Activated CD4-positive, alpha-beta memory T cell treated with anti-CD3 and anti-CD28 coated beads for 36 hours (primary cell): ENCODE measurements at places on chromosomes 1 and 21. TPM values are rescaled to one million over a fixed set of nuclear protein-coding genes. Genes with fewer than 3 reads are reported as not detected.

PPIAL4G gene
- 0.12 TPM for total RNA-seq

PDE9A gene
- 8.6 TPM for total RNA-seq

C21orf91 gene
- total RNA-seq = 24.1 TPM

SH2D1B gene
- total RNA-seq = not detected

TMEM201 gene
- 14.0 TPM for total RNA-seq

KMO gene
- not detected for total RNA-seq

CNIH3 gene
- 1.00 TPM for total RNA-seq

SYNJ1 gene
- 14.2 TPM for total RNA-seq

COL24A1 gene
- not detected for total RNA-seq

OR2T33 gene
- total RNA-seq = not detected

ATP1A4 gene
- total RNA-seq = not detected

SLC9C2 gene
- total RNA-seq = not detected

TAS1R3 gene
- 0.10 TPM for total RNA-seq

DNASE2B gene
- not detected for total RNA-seq

FAM177B gene
- total RNA-seq = not detected

NLRP3 gene
- 1.5 TPM for total RNA-seq

DNA sequence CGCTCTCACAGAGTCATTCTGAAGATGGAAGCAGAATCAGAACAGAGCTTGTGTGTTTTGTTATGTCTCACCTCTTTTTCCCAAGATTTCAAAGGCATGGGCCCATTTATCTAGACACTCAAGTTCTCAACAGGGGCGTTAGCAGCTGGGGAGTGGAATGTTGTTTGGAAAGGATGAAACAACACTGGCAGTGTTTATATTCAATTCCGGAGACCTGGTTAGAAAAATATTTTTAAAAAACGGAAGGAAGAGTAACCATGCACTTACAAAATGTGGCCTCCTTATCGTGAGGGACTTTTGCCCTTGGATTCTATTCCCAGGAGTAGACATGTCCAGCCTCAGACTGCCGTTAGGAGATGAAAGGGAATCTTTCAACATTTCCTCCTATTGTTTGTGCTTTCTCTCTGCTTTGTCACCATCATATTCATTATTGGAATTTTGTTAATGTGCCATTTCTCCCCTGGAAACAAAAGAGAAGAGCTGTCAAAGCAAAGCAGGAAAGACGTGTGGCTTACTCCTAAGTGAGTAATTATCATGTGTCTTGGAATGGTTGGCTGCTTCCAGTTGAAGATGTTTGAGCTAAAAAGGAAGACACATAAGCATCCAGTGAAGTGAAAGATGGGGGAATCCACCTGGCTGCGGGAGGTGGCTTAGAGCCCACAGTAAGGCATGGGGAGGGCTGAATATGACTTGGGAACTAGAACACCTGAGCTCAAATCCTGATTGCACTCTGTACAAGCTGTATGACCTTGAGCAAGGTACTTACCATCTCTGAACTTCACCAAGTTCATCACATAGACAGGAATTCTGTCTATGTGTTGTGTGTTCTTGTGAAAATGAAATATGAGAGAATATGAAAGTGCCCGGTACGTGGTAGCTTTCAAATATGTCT, 71.7 kb upstream of the JUN start:
- no peak for DNase-seq

DNA sequence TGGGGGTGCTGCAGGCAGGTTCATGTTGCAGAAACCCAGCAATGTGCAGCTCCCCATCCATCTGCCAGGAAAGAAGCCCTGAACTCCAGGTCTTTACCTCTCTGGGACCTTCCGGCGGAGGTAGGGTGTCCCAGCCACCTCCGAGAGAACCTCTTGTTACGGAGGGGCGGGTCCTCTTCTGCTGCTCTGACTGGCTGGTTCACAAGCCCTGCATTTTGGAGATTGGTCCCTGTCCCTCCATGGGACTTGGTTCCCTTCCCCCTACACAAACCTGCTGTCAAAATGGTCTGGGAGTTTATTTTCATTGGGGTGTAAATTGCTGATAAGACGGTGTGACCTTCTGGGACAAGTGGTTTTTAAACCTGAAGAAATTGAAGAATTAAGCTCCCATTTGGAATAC, 8.0 kb upstream of the CELSR2 start:
- no peak for DNase-seq

- no peak for DNase-seq
Observed at GRCh38 chr1:114033216-114033706, 54.0 kb downstream of the OLFML3 start.

GRCh38 chr1:48923116-48923515, 146.4 kb upstream of the BEND5 start:
- DNase-seq = no peak

DNA sequence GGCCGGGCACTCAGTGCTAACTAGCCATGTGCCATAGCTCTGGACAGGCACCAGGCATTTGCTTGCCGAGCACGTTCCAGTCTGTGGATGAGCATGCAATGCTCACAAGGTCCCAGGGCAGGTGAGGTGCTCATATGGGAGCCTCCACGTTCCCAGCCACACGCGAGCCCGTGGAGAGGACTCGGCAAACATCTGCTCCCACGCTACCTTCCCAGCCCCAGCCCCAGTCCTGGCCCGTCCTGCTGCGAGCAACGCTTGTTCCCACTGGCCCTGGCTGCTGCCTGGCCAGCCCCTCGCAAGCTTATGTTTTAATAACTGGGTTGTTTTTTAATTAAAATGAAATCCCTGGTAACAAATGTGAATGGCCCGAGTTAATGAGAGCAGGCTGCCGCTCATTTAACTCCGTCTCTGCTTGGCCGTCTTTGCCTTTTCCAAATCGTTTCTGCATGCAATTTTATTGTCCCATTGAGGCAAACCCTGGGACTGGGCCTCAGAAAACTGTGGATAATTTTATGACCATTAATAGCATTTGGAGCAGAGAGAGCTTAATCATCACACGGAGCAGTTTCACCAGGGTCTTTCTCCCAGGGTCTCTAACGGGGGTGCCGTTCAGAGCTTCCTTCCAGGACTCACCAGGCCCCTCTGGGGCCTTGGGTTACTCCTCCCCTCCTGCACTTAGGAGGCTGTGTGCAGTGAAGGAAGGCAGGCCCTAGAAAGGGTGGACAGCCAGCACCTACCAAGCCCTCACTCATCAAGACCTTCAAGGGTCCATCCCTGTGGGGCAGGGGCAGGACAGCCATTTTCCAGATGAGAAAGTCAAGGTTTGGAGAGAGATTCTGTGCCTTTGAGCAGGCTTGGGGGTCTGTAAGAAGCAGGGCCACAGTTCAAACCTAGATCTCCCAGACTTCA, 136.8 kb downstream of the GLIS1 start:
- DNase-seq = no peak

GRCh38 chr1:9115351-9116205, 13.3 kb downstream of the GPR157 start:
- no peak for DNase-seq

- no peak for DNase-seq
Observed at GRCh38 chr1:153959454-153959853, 1.0 kb upstream of the CRTC2 start.

DNA sequence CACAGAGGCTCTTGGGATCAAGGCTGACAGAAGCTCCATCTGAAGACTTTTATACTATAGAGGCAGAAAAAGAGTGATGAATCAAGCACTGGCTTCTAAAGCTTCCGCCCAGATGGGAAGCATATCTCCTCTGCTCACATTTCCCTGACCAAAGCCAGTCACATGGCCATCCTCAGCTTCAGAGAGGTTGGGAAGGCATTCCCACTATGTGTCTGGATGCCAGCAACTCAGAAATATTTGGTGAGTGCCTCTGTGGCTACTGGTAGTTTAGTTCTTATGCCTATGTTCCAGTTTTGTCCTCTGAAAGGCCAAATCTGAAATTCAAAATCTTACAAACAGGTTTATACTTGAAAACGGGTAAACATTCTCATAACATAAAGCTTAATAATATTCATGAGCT, 9.9 kb upstream of the DISC1 start:
- DNase-seq = no peak

DNA sequence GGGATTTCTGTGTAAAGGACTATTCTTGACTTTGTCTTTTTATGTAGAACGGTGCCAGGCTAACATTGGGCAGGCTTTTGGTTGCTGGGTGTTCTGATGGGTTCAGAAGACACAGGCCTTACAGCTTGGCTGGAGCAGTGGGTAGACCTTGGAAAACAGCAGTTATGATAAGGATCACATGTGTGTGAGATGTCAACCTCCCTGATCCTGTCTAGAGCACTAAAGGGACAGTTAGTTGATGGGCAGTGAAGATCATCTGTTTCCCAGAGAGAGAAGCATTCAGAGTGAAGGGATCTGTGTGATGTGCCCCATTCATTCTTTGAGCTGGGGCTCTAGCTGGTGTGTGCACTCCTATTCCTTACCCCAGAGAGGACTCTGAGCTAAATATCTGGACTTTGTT, 88.0 kb downstream of the NOS1AP start:
- DNase-seq = no peak

DNA sequence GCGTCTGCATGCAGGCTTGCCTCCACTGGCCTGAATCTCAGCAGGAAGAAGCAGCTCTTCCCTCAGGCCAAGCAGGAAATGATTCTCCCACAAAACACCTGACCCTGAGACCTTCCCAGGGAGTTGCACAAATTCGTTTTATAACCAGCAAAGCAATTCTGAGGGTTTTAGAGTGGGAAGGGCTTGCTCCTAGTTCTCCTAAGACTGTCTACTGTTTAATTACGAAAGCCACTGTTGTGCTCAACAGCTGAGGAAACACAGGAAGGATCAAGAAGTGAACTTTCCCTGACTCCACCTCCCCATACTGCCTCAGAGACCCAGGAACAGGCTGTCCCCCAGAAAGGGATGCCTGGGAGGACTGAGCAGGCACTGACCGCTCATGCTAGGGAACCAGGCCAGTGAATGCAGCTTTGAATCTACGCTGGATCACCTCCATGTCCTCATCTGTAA, 37.0 kb upstream of the PUM1 start:
- DNase-seq = no peak

GRCh38 chr1:33928251-33928650, 64.4 kb downstream of the HMGB4 start:
- no peak for DNase-seq

- no peak for DNase-seq
Observed at GRCh38 chr21:36188937-36189336, 32.3 kb downstream of the DOP1B start.

DNA sequence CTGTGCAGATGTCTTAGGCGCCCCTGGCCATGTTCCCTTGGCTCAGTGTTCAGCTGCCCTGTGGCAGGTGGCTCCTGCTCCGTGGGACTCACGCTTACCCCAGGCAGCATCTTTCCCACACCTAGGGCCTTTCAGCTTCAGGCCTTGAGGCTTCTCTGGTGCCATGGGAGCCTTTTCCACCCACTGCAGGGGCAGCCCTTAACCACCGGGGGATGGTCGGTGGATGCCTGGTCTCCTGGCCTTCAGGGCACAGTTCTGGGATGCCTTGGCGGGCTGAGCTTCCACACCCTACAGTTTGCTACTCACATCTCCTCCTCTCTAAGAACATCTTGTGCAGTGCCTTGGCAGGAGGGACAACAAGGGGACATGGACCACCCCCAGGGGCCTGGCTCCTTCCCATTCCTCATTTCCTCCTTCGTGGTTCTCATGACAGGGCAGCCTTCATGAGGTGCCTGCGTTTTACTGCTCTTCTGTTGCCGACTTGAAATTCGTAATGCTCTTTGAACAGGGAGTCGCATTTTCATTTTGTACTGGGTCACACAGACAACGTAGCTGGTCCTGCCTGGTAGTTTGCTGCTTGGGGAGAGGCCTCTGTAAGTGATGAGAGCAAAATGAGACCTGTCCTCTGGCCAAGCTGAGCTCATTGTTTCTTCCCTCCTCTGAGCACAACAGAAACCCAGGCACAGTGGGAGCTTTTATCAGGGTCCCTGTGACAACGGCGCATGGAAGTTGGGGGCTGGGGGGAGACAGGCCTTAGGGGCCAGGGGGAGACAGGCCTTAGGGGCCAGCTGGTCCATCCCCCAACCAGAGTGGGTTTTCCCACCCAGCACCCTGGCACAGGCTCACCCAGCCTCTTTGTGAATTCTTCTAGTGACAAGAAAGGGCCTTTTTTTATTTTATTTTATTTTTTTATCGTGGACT, 62.0 kb upstream of the NEK2 start:
- no peak for DNase-seq

GRCh38 chr1:191074881-191075280, 597.2 kb upstream of the BRINP3 start:
- DNase-seq = no peak

GRCh38 chr1:241424480-241424971, 67.5 kb upstream of the RGS7 start:
- no peak for DNase-seq

DNA sequence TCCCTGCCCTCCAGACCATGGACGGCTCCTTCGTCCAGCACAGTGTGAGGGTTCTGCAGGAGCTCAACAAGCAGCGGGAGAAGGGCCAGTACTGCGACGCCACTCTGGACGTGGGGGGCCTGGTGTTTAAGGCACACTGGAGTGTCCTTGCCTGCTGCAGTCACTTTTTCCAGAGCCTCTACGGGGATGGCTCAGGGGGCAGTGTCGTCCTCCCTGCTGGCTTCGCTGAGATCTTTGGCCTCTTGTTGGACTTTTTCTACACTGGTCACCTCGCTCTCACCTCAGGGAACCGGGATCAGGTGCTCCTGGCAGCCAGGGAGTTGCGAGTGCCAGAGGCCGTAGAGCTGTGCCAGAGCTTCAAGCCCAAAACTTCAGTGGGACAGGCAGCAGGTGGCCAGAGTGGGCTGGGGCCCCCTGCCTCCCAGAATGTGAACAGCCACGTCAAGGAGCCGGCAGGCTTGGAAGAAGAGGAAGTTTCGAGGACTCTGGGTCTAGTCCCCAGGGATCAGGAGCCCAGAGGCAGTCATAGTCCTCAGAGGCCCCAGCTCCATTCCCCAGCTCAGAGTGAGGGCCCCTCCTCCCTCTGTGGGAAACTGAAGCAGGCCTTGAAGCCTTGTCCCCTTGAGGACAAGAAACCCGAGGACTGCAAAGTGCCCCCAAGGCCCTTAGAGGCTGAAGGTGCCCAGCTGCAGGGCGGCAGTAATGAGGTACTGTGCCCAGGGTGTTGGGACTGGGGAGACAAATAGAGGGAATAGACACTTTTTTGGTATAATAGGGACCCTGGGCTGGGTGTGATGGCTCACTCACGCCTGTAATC, 1.0 kb downstream of the ZBTB48 start:
- DNase-seq = peak; percentile 35

GRCh38 chr1:48500541-48501450, 28.8 kb upstream of the SPATA6 start:
- DNase-seq = no peak

DNA sequence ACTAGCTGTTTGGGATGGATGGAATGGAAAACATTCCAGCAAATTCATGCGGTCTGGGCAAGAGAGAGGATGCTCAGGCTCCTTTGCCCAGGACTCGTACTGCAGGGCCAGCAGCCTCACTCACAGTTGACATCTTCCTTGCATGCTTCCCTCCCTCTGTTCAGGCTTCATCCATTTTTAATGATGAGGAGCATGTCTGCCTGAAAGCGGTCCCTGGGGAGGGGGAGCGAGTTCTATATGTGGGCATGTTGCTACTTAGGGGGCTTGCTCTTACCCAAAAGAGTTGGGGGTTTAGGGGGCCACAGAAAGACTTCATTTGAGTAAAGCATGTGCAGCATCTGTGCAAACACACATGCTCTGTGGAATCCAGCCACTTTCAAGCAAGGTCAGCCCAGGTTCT, 98.2 kb downstream of the HMGB4 start:
- DNase-seq = no peak

- peak; percentile 8 for DNase-seq
Observed at GRCh38 chr1:24906760-24907490, 23.2 kb downstream of the RUNX3 start.

- no peak for DNase-seq
Observed at GRCh38 chr1:156475568-156476500, 24.7 kb downstream of the MEF2D start.

- DNase-seq = no peak
Observed at GRCh38 chr1:88441022-88441421, 243.1 kb upstream of the PKN2 start.

GRCh38 chr1:228142155-228142691, 2.1 kb downstream of the GUK1 start:
- no peak for DNase-seq
